ENCODE measurements at places on chromosomes 16 and 17.

DNA sequence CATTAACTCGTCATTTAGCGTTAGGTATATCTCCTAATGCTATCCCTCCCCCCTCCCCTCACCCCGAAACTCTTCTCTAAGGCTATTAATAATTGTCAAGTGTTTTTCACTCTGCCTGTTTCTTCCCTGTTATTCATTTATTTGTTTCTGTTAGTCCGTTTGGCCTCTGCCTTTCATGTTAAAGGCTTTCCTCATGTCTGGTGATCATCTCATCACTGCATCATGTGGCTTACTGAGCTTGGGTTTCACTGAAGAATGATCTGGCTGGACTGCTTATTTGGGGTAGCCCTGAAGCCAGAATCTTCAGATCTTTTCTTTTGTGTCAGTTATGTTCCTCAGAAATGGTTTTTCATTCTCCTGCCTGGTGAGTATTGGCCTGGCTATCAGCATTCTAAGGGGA, 9.5 kb downstream of the UTP4 start:
- no peak for DNase-seq

DNA sequence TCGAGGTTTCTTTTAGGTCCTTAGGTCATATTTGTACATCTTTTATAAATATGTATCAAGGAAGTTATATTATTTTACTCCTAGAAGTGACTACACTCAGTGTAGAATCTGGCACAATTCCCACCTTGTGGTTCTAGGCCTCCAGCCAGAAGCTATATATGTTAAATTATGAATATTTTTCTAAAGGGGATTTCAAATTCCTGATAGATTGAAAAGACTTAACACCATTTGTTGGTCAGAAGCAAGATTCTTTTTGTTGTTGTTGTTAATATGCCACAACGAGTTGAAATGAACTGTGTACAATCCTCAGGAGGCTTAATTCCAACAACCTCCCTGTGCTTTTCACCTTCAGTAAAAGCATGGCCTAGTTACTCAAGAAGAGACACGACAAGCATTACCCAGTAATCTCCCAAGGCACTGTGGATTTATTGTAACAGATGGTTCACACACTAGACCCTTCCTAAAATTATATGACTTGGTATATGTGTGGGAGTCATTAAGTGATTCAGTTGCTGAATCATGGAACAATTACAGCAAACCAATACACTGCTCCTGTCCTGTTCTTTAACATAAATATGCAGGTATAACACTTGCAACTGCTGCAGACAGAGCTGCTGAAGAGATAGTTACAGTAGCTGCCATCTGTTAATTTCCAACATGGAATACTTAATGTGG, 964.4 kb upstream of the GOT2 start:
- peak; percentile 4 for DNase-seq

DNA sequence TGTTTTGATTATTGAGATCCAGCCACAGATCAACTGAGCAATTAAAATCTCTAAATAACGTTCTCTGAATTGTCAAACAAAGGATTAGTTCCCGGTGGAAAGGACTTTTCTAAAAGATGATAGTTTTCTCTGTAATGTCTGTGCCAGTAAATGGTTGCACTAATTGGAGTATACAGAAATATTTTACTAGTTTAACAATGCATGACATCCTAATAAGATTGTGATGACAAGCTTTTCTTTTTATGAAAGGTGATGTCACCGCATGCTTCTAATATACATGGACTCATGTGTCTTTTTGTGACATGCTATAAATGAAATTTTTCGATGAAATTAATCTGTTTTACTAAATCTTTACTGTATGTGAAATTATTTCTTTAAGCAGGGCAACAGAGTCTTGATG, 211.1 kb downstream of the IRX3 start:
- DNase-seq = no peak

GRCh38 chr17:44807817-44808155, 22.3 kb downstream of the GJC1 start:
- DNase-seq = peak; percentile 59

DNA sequence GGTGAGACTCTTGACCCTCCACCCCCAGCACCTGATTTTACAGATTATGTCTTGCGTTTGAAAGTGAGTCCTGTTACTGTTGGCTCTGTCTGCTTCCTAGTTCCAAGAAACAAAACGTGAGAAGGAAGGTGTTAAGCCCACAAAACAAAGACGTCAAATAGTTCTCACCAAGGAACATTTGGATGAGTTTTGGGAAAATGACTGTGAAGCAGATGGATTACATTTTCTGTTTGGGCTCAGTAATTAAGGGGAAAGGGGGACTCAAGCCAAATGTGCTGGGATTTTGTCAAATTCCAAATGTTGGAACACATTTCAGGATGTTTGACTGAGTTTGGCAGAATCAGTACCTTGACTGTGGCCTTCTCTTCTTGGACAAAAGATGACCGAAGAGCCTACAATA, 71.2 kb downstream of the PCTP start:
- no peak for DNase-seq

GRCh38 chr17:3038941-3039340, 24.5 kb downstream of the OR1D5 start:
- DNase-seq = no peak

- no peak for DNase-seq
Measured at GRCh38 chr16:68754084-68754792, 17.1 kb downstream of the CDH1 start.

DNA sequence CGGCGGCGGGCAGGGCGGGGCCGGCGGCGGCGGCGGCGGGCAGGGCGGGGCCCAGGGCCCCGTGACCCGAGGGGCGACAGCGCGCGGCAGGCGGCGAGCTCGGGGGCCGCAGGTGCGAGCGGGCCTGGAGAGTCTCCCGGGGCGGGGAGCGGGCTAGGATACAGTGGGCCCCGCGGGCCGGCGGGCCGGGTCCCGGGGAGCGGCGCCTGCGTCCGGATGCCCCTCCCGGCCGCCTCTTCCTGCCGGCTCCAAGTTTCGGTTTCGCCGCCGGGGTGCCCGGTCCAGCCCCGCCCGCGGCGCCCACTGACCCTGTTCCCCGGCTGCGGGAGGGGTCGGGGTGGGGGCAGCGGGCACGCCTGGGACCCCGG, at the start of gene RNF213:
Gene RNF213 (plus strand): TSS at position 62 of the 368 bp plus-strand sequence. CDS start 2,830 bp downstream, outside the sequence.
- no peak for DNase-seq

DNA sequence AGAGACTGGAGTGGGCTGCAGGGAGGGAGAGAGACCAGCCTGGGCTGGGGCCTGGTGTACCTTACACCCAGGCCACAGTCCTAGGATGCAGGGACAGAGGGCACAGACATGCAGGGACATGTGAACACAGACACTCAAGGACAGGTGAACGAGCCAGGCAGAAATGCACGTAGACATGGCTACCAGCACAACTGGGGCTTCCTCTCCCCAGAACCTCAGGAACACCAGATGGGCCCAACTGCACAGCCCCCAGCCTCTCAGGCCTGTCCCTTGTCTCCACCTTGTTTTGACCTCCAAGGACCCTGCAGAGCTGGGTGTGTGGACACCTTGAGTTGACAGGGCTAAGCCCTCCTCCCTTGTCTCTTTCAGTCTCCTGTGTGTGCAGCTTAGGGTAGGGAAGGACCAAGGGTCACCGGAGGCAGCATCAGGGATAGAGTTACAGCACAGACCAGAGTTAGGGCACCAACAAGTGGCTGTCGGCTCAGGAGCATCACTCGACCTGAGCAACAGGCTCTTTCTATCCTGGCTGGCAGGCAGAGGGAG, 9.2 kb downstream of the SEZ6 start:
- no peak for DNase-seq

DNA sequence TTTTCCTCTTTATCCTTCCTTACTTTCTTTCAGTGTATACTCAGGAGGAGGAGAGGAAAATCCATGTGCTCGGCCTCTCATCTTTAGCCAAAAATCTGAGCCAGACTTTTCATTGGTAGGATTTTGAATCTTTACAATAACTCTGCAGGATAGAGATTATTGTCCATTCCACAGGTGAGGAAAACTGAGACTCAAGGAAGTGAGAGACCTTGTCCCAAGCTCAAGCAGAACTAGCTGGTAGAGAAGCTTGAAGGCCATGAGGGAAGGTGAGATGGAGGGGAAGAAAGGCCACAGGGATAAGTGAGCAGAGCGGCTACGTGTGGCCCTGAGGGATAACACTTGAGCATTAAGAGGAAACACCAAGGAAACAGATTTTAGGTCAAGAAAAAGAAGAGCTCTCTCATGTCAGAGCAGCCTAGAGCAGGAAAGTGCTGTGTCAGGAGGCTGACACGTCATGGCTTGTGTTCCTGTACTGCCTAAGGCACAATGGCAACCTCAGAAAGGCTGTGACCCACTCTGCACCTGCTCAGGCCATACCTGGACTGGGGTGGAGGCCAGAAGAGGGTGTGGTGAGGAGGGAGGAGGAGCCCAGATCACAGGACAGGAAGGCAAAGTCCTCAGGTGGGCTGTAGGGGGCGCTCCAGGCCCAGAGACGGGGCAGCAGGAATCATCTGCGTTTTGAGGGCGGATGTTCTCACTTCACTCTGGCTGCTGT, 11.9 kb downstream of the MT4 start:
- DNase-seq = peak; percentile 24

DNA sequence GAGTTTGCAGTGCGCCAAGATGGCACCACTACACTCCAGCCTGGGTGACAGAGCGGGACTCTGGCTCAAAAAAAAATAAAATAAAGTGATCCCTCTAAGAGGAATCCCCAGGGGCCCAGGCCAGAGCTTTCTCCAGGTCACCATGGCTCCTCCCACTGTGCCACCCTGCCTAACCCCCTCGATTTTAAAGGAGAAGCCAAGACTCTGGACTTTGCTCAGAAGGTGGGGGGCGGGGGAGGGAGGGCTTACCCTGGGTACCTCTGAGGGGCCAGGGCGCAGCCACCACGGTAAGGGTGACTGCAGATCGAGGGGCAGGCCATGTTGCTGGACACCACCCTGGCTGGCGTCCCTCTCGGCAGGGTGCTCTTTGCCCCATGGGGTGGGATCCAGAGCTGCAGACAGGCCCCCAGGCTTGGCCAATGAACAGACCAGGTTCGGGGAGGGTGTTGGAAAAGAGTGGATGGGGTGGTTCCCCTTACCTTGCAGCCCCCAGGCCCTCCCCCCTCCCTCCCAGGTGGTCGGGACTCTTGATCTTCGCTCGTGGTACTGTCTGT, 455 bp upstream of the GRB7 start:
- no peak for DNase-seq

All from HFF-Myc (cell line).